Coronary artery (tissue), 2 donors: ENCODE measurements at places on chromosomes 1 and 21.

- no peak for DNase-seq
Measured at GRCh38 chr1:195328681-195329080, 1279.6 kb downstream of the KCNT2 start.

GRCh38 chr1:1550591-1551432 lies 10.4 kb upstream of the TMEM240 start:
- DNase-seq, result no peak

GRCh38 chr21:44269090-44269489 lies 7.4 kb upstream of the DNMT3L start:
- no peak for DNase-seq

GRCh38 chr21:28747464-28747863 lies 245.2 kb downstream of the LTN1 start:
- no peak for DNase-seq

GRCh38 chr1:233790662-233791371 lies 113.7 kb upstream of the SLC35F3 start:
- no peak for DNase-seq

DNA sequence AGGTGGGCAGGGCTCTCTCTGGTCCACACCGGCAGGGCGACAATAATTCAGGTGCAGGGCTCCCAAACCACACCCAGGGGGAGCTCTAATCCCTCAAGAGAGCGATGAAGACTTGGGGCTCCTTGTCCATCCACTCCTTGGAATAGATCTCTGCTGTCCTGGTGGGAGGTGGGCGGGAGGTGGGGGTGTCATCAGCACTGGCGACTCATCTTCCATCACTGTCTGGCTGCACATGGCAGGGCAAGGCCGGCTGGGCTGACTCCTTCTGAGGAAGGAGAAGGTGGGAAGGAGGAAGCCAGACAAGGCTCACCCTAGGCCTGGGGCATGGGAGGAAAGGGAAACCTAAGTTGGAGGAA lies 29.3 kb downstream of the TNNT2 start:
- no peak for DNase-seq

GRCh38 chr1:54409156-54410142 lies 3.3 kb upstream of the SSBP3 start:
- DNase-seq, result no peak

GRCh38 chr1:216814576-216815259 lies 91.5 kb upstream of the ESRRG start:
- DNase-seq, result no peak

DNA sequence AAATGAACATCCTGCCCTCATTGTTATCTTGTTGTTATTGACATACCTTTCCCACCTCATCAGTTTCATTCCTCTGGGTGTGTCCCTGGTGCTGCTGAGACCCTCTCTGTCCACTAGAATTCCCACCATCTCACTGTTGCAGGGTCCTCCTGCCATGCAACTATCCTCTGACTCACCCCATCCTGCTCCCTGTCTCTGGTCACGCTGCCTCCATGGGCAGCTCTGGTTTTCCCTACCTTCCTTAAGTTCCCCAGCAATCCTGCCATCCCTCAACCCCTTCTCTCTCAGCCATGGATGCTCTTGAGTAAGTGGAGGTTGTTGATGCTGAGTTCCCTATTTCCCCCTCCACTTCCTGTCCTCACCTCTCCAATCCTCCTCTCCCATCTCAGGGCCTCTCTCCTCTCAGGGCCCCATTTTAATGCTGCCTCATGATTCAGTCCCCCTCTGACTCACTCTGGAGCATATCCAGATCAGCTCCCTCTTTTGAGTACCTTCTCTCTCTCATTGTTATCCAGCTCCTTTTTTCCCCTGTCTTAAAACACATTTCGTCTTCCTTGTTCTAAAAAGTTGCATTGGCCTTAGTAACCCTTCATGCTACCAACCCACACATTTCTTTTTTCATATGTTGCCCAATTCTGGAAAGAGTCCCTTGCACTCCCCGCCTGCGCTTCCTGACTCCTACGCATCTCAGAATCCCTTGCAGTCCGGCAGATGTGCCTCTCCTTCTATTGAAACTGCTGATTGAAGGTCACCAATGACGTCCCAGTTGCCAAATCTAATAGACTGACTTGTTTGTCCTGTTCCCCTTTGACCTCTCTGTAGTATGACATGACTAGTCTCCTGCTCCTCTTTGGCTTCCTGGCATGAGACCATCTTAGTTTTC lies 92.0 kb downstream of the CNIH3 start:
- DNase-seq, result no peak

DNA sequence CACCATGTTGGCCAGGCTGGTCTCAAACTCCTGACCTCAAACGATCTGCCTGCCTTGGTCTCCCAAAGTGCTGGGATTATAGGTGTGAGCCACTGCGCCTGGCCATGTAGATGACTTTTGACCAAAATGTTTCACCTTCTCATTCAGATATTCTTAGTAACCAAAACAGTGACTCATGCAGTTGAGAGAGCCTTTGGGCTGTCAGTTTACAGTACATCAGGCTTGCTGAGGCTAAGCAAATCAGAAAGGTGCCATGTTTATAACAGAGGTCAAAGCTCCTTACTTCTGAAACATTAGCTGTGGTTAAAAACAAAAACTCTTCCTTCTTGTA lies 21.0 kb downstream of the CNIH4 start:
- no peak for DNase-seq

- no peak for DNase-seq
Measured at GRCh38 chr1:193181536-193181935, 4.9 kb downstream of the B3GALT2 start.
